ENCODE measurements at places on chromosomes 11 and 22.

DNA sequence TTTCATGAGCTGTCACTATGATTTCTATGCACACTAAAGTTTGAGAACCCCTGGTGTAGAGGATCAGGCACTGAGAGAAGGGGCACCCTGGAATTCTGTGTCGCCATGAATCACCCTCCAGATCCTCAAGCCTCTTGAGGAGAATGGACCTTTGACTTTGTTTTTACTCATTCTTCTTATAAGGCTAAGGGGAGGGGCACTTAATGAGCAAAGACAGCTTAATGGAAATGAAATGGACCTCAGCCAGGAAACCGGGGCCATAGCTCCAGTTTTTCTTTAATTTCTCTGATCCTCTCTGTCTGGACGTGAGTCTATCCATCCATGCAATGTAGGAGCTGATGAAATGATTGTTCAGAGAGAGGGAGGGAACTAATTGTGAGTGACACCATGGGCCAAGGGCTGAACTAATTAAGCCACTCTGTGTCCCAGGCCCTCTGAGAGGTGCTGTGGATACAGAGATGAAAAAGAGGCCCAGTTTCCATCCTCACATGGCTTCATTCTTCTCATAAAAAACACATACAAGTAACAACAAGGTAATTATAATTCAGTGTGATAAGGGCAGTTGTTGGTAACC, 32.8 kb downstream of the OR2AT4 start:
- no peak for DNase-seq

DNA sequence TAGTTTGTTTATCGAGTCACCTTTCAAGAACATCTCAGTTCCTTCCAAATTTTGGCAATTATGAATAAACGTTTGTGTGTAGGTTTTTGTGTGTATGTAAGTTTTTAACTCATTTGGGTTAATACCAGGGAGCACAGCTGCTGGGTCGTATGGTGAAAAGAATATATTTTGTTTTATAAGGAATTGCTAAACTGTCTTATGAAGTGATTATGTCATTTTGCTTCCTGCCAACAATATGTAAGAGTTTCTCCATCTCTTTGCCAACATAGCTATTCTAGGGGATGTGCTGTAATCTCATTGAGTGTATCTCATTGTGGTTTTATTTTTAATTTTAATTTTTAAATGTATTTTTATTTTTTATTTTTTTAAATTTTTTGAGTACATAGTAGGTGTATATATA, 27.3 kb downstream of the BCL2L13 start:
- DNase-seq = no peak

- DNase-seq = no peak
These were observed 201.0 kb upstream of the NAV2 start for GRCh38 chr11:19511413-19512183.

DNA sequence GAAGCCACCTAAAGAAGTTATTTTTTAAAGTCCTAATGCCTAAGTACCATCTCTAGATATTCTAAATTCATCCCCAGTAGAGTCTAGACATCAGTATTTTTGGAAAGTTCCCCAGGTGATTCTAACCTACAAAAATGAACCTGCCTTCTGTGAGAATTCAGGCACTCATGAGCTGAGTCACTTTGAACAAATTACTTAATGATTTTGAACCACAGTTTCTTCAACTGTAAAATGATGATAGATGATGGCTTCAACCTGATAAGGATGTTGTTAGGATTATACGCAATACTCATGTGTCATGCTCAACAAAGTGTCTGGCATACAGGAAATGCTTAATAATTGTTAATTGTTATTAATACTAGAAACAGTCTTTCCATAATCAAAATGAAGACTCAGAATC, 82.8 kb upstream of the OR5AK2 start:
- DNase-seq = no peak

DNA sequence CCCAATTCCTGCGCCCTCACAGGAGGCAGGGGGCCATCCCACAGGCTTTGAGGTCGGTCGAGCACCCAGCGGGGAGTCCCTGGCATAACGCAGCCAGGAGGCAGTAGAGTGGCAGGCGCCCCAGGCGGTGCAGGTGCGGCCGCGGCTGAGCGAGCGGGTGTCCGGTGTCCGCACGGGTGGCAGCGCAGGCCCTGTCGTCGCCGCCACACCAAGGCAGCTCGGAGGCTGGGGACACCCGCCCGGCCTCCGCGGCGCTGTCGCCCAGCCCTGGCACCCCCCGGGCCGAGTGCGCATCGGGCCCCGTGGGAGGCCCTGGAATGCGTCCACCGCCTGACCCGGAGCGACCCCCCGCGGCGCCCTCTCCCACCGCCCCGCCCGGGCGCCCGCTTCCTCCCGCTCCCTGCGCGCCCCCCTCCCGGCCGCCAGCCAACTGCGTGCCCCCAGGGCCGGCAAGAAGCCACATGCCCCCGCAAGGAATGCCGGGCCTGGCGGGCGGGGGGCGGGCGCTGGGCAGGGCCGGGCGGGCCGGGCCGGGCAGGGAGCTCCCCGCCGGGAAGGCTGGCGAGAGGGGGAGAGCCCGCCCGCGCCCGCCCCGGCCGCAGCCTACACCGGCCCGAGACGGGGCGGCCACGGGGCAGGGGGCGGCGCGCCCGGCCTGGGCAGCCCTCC, 33.9 kb downstream of the PRDM11 start:
- DNase-seq = no peak

DNA sequence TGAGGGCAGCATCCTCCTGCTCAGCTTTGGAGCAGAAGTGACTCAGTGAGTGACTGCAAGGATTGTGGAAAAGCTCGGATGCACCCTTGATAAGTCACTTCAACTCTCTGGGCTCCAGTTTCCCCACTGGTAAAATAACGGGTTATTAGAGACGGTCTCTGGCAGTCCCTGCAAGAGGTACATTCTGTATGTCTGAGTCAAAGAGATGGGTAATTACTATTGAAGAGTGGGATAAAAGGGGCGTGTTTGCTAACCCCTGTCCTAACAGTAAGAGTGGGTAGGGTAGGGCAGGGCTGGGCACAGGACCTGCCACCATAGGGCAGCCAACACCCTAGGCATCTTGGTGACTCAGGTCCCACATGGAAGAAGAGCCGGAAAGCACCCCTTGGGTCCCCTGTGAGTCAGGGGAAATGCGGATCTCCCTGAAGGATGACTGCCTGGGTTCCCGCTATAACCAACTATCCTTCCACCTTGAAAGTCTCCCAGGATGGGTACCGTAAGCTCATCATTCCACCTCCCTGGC, 7.3 kb upstream of the AHNAK start:
- no peak for DNase-seq

DNA sequence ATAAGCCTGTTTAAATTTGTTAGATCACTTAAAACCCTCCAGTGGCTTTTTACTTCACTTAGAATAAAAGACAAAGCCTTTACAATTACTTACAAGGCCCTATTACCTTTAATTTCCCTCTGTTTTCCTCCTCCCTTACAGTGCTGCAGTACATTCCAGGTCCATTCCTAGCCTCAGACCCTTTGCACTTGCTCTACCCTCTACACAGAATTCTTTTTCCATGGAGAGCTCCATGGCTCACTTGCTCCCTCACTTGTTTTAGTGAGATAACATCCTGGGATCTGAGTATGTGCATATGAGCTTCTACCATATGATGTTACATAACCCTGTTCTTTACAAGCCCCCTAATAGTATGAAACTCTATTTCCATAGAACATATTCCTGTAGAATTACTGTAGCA, 24.4 kb downstream of the ZNF214 start:
- DNase-seq = no peak

DNA sequence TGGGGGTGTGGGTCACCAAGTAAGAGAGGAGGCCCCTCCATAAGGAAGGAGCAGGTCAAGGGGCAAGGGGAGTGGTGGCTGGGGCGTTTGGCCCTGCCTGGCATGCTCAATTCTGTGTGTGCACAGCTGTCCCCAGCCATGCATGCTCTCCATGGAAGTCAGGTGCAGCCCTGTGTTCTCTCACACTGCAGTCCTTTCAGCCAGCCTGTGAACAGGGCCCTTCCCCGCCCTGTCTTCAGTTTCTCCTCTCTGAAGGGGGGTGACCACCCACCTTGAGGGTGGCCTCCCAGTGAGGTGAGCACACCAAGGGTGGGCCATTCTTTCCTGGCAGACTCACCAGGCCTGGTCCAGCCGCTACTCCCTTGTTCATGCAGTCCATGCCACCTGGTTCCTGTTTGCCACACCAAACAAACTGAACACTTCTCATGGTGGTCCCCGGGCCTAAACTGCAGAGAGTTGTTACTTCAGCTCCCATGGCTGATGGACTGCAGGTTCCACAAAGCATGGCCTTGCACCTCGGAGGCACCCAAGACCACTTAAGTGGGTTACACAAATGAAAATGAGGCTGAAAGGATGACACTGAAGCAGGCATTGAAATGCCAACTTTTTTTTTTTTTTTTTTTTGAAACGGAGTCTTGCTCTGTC, 1.7 kb upstream of the CHCHD10 start:
- no peak for DNase-seq

- no peak for DNase-seq
These were observed 118.0 kb downstream of the KCNQ1 start for GRCh38 chr11:2562890-2563212.

DNA sequence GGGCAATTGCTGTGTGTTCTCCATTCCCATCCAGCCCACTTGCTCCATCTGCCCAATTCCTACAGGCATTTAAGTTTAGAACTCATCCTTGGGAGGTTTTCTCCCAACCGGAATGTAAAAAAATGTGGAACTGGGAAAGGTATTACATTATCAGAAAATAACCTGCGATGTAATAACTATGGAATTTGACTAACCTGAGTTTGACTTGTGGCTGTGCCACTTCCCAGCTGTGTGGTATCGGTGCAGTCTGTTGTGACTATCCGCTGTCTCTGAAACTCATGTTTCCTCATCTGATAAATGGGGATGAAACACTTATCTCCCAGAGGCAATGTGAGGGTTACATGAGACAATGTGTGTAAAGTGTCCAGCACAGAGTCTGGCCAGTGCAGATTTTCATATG, 77.6 kb downstream of the TENM4 start:
- DNase-seq = no peak

GRCh38 chr22:38249803-38250642, 22.8 kb downstream of the TMEM184B start:
- DNase-seq = no peak

GRCh38 chr22:41290262-41291221, 4.6 kb upstream of the RANGAP1 start:
- no peak for DNase-seq

GRCh38 chr22:46025973-46026898, 49.3 kb upstream of the WNT7B start:
- no peak for DNase-seq

DNA sequence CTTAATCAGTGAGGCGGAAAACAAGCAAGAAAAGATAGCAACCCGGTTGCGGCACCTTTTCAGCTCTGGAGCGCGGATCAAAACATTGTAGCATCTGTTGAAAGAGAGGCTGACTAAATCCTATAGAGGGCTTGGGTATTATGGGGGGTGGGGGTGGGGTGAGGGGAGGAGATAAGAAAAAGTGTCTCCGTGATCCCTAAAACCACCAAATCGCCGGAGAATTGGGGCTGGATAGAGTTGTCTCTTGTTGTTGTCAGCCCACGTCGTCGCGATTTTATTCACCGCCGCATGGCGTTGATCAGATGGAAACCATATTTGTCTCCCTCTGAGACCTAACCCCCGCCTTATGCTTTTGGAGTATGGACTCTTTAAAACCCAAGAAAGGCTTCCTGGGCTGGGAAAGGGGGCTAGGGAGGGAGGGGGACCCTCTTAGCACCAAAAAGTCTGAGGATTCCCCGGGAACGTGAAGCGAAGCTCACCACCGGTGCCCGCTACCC, 13.0 kb downstream of the PAX6 start:
- no peak for DNase-seq

DNA sequence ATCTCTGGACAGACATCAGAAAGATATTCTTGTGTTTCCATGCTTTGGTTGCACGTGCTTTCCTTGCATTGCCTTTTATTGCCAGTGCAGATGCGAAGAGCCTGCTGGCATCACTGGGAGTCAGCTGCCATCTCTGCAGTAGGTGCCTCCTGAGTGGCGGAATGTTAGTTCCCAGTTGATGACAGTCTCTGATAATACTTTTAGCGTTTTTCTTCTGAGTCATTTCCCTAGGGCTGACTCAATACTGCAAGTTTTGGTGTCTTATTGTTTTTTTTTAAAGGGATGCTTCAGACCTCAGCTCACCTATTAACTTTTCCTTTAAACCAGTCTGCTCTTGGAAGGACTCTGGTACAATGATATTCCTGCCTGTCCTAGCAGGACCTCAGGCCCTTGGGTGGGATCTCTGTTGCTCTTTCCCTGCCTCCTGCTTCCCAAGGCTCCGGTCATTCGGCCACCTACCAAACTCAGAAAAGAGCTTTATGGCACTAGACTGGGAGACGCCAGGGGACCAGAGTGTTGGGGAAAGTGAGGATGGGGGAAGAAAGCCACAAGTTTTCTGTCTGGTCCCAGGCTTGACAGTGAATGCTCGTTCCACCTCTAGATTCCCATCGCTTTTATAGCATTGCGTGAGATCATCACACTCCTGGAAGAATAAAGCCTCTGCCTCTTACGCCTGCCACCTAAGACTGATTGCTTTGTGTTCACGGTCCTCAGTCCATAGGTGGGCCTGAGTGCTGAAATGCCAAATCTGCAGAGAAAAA, 308.7 kb downstream of the DDX10 start:
- no peak for DNase-seq

DNA sequence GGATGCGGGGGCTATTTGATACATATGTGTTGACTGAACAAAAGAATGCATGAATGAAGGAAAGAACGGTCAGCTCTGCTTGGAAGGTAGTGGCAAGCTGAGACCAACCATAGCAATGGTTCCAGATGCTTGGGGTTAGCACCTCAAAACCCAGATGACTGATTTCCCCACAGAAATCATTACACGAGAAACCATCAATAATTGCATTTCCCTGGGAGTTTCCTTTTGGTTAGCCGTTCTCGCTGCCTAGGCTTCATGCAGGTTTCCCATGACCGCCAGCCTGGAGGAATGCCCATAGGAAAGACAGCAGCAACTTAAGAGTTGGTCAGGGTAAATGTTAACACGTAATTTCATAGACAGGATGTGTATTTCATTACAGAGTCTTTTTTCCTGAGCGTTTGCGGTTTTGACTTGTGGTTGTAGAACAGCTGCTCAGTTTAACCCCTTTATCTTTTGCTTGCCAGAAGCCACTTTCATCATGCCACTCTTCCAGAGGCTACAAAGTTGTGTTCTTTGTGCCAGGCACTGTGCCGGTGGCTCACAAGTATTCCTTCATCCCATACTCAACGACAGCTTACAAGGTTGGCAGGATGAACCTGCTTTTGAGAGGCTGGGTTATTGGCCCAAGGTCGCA, 2.8 kb downstream of the IL17RA start:
- DNase-seq = no peak

DNA sequence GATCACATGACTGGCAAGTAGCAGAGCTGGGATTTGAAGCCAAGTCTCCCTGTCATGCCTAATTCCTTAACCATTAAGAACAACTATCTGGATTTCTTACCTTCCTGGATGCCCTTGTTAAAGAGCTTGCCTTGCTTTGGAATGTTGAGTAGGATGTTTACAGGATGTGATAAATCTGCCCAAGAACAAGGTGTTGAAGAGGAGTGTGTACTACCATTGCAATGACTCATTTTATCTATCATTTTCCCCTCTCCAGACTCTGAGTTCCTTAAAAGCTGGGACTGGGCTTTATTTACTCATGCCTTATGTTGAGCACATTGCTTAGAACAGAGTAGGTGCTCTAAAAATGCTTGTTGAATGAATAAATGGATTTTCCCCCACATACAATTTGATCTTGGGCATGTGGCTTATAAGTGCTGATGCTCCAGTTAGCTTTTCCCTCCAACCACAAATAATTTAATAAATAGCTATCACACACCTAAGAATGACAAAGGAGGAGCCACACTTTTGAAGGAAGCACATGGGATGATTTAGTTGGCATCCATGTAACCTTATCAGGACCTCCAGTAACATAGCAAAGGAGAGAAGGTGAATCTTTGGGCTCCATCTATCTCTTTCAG, 268.6 kb upstream of the SESN3 start:
- DNase-seq = no peak

GRCh38 chr11:40204228-40204627, 1255.2 kb downstream of the LRRC4C start:
- no peak for DNase-seq

Data from activated CD4-positive, CD25-positive, alpha-beta regulatory T cell treated with anti-CD3 and anti-CD28 coated beads, Interleukin-2, amount 50 U/mL, for 16 hours (primary cell).